ENCODE measurements at places on chromosomes 13 and 19.

GRCh38 chr19:28012361-28012760 is 1200.6 kb downstream of the UQCRFS1 start:
- no peak for DNase-seq

DNA sequence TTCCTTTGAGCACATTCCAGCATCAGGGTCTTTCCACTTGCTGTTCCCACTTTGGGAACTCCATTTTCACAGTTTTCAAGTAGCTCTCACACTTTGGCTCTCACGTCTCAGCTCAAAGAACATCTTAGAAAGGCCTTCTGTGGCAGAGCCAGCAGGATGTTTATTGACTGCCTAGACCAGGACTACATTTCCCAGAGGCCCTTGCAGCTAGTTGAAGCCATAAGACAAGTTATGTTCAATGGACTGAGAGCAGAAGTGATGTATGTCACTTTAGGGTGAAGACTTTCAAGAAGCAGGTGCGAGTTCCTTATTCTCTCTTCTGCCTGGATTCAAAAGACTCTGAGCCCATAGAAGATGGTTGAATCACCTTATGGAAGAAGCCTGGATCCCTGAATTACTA is 4.3 kb upstream of the HAUS5 start:
- no peak for DNase-seq

DNA sequence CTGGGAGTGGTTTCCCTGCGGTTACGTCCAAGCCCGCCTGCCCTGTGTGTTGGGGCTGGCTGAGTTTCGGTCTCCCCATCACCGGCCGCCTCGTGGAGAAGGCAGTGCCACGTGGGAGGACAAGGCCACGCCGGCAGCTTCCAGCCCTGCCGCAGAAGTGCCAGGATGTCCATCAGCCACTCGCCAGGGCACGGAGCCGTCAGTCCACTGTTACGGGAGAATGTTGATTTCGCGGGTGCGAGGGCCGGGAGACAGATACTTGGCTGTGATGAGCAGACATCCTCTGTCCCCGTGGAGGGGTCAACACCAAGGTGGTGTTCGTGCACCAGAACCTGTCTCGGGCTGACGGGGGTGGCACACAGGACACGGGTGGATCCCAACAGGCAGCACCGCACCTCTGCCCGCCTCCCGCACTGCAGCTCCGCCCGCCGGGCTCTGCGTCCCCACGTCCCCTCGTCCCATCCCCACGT is 86.4 kb upstream of the MCF2L start:
- DNase-seq: no peak

DNA sequence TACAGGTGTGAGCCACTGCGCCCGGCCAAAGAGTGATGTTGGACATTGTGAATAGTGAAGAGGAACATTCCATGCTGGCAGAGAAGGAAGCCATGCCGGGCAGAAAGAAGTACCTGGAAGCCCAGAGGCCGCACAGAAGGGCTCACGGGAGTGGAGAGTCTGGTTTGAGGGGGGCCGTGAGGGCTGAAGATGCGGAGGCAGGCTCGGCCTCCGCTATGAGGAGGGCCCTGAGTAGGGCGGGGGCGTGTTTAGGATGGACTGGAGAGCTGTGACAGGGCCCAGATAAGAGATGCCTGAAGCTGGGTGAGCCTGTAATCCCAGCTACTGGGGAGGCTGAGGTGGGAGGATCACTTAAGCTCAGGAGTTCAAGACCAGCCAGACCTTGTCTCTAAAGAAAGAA is 1.6 kb downstream of the JOSD2 start:
- no peak for DNase-seq

DNA sequence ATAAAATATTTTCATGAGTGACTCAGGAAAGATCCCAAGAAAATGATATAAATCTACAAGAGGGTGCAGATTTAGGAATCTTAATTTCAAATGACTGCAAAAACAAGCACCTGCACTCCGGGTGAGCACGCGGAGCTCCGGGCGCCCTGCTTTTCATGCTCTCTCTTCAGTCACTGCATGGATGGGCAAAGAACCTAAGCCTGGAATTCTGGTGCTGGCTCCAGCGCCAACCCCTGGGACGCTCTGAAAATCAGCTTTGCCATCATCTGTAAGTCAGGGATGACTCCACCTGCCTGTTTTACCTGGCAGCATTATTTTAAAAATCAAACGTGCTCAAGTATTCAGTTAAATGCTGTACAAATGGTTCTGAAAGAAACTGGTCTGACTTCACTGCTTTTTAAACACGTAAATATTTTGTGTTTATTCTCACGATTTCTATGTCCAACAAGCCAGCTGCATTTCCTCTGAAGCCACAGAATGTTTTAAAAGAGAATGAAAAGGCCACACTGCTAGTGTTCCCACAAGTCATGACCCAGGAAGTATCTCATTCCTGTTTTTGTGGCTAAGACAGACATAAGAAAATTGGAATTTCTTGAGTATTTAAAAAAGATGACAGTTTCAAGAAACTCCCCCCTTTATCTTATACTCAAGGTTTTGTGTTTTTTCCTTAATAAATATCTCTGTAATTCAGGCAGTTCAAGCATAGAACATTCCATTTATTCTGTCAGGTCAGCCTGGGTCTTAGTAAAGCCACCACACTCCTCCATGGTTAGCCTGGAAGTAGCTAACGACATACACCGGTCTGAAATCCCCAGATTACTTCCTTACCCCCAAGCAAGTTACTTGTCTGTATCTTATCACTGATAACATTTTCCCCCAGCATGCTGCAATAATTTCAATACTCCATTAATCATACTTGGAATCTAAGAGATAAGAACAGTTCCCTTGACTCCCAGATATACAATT is 81.1 kb downstream of the COL4A1 start:
- no peak for DNase-seq
